ENCODE measurements at places on chromosomes 6 and 20.

DNA sequence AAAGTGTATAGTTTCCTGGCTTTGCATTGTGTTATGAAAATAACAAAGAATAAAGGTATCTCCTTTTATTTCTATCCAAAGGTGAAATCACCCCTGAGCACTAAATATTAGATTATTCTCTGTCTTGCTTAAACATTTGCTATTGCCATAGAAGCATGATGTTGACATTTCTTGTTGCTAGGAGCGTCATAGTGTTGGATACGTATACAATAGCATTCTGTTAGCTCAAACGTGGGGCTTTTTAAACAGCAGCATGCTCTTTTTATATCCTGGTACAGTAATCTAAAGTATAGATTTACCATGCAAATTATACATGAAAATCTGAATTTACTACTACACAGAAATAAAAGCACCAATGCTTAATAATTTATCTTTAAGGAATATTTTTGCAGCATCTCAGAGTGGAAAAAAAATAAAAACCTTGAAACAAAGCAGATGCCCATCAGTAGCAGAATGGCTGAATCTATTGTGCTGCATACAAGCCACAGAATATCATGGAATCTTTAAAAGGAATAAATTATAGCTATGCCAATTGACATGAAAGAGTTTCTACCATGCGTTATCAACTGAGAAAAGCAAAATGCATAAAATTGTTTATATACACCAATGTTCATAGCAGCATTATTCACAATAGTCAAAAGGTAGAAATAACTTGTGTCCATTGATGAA, 9.6 kb upstream of the HSF2 start:
- DNase-seq, result no peak

GRCh38 chr6:67131827-67132226, 1424.8 kb upstream of the EYS start:
- peak; percentile 5 for DNase-seq

- DNase-seq, result no peak
These were observed 458.7 kb downstream of the RNF144B start for GRCh38 chr6:18845896-18846295.

GRCh38 chr6:169536446-169537170, 165.2 kb downstream of the WDR27 start:
- DNase-seq, result peak; percentile 83

DNA sequence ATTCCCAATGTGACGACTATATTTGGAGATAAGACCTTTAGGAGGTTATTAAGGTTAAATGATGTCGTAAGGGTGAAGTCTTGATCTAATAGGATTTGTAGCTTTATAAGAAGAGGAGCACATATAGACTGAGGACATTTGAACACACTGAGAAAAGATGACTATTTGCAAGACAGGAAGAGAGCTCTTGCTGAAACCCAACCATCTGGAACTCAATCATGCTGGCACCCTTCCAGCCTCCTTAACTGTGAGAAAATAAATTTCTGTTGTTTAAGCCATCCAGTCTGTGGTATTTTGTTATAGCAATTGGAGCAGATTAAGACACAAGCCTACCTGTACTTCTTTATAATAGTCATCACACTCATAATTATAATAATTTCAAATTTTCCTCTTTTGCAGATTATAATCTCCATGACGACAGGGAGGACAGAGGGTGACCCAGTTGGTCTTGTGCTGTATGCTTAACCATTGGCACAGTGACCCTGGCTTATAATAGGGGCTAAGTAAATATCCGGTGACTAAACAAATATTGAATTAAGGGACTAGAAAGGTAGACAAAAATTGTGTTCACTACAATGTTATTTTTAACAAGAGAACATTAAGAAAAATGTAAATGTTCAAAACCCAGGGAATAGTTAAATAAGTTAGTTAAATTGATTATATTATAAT, 206.4 kb upstream of the HDDC2 start:
- DNase-seq, result peak; percentile 43

DNA sequence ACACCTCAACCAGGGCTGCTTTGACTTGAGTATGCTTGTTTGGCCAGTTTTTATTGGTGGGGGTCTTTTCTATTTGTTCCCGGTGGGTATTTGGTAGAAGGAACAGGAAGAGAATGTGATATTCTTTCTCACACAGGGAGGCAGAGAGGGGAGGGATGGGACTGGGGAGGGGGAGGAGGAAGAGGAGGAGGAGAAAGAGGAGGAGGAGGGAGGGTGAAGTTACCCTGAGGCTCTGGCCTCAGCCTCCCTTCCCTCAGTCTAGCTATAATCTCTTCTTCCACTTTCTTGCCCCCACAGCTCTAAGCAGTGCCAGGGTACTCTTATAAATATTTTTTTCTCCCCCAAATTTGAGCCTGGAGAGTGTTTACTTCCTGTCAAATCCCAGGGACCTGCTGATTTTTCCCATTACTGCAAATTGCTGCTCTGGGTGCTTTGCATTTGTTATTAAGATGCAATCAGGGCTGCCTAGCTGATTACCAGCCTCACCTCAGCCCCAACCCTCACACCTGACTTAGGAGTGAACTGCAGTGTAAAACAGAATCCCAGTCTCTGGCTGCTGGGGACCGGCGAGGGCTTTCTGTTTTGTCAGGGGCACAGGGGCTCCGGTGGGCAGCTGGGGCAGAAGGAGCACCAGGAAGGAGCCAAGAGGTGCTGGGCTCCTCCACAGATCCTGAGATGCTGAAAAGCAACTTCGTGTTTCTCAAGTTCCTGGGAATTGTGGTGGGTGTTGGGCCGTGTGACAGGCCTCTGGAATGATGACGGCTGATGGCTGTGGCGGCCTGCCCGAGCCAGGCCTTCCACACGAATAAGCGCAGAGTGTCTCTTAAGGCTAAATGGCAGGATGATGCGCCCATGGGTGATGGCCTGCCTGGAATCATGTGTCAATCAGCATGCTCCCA, 141.4 kb downstream of the CD83 start:
- DNase-seq, result no peak

DNA sequence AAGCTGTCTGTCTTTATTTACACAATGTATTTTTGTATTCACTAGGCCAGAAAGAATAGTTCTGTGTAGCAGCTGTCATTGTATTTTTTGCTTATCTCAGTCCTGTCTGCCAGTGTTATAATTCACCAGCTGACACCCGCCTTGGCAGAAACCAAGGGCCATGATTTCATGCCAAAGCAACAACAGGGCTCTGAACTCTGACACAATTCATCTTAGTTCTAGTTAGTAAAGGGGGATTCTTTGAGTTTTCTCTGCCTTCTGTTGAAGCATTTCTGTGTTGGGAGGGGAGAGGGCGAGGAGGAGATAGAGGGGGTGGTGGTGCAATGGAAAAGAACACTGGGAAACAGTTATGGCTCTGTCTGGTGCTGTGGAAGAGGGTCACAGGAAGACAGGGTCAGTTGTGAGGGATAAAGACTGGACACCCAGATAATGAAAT, 684.6 kb upstream of the MARCKS start:
- no peak for DNase-seq

DNA sequence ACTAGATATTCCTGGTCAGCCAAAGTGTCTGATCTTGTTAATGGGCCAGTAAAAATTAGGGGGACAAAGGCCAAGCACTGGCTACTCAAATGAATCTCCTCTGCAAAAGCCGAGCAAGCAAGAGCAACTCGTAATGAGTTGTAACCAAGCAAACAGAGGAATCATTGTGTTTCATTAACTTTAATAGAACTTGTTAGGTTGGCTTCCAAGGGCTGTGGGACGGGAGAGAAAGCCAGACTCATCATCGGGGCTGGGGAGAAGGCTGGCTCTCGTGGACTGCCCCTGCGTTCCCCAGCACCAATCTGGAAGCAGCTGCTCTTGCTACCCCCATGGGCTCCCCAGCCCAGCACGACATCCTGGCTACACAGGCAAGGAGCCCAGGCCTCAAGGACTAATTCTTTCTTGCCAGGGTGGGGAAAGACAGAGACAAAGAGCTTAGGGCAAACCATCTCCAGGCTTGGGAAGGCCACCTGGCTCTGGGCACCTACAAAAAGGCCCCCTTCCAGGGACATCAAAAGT, 10.5 kb upstream of the SCUBE3 start:
- no peak for DNase-seq

DNA sequence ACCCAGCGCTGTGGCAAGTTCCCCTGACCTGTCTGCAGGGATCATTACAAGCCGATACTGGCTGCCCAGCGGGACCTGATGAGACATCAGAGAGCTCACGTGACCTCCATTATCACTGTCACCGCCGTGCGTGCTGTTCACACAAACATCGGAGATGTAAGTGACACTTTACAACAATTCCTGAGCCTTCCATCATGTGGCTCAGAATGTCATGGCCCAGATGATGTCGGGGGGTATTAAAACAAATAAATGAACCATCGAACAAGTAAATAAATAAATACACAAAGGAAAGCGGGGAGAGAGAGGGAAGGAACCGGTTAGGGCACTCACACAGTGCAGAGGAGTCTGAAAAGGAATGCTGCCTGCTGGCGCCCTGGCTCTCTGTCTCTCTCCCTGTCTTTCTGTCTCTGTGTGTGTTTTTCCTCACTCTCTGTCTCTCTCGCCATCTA, 195.1 kb downstream of the BMP7 start:
- DNase-seq, result no peak

DNA sequence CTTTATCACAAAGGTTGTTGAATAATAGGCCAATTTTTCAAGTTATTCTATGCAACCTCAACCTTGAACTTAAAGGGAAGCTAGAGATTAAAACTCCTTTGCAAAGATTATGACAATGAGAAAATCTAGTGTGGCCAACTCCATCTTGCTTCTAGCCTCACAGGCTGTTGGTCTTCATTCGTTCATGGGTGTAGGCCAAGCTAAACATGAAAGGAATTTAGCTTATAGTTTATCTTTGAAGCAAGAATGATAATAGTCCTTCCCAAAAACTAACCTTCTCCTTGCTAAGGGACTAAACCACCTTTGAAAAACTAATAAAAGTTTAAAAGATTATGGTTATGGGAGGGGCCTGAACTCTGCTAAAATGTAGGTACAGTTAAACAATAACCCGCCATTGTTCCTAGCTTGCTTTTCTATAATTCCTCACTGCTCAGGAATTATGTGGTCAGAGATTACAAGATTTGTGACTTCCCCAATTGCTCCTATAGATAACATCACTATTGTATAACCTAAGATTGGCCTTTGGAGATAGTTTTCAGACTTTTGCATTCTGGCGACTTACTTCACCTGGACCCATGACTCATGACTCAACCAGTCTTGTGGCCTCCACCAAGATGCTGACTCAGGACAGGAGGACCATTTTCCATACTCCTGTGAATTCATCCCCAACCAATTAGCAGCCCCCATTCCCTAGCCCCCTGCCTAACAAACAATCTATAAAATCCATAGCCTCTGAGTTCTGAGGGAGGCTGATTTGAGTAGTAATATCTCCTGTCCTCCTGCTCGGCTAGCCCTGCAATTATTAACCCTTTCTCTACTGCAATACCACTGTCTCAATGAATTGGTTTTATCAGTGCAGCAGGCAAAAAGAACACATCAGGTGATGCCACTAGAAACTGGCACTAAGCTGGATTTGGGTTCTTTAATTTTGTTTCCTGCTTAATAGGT, 154.5 kb downstream of the CD83 start:
- peak; percentile 10 for DNase-seq

DNA sequence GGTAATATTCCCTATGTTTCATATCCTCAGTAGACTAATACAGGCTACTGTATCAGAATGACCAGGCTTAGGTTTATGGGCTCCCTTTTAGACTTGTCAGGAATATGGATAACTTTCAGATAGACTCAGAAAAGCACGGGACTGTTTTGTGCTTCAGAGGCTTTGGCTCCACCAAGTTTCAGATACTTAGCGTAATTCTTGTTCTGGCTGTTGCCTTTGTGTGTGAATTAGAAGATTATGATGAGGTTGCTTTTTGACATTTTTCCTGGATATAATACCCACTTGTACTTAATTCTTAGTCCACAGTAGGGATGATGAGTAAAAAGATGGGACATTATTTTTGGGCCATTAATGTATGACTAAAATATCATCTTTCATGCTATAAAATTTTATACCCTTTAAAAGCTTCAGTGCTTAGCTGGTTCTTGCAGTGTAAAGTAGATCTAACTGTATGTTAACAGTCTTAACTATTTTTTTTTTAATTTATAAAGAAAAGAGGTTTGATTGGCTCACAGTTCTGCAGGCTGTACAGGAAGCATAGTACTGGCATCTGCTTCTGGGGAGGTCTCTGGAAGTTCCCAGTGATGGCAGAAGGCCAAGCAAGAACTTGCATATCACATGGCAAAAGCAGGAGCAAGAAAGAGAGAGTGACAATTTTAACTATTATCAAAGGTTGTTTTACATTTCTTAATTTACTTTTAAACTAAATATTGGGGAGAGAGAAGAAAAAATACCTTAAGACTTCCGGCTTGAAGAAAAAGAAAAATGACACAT, 120.7 kb downstream of the ZFAND3 start:
- DNase-seq, result peak; percentile 56

Measured in fibroblast of mammary gland (primary cell).